Panc1 (cell line): ENCODE measurements at places on chromosomes 11 and 22. TPM values are rescaled to one million over a fixed set of nuclear protein-coding genes. Genes with fewer than 3 reads are reported as not detected.

DNA sequence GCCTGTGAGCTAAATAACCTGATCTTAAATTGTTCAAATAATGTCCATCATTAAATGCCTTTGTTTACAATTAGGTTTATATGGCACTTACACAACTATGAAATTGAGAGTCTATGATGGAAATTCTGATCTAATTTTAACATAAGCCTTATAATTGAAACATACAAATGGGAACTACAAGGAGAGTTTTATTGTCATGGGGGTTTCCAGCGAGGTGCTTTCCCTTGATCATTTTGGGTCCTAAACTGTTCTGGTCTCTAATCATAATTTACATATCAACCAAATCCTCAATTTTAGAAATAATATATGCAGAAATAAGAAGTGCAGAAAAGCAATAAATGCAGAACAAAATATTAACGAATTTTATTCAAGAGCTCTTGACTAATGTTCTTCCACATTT, 44.9 kb downstream of the RRAS2 start:
- peaks cover 29% of the 10 kb centered on the region for H3K4me1 ChIP-seq
- no peak for DNase-seq
- H3K4me3 ChIP-seq = no peak overlapping the region
- H3K27me3 ChIP-seq = no peaks in the 10 kb centered on the region

Gene NAALADL1
- 0.23 TPM for total RNA-seq

GRCh38 chr22:28759861-28760560, 12.5 kb upstream of the CCDC117 start:
- no peak overlapping the region for H3K4me3 ChIP-seq
- H3K27me3 ChIP-seq = no peaks in the 10 kb centered on the region
- H3K4me1 ChIP-seq = no peaks in the 10 kb centered on the region
- no peaks in the 10 kb centered on the region for H3K36me3 ChIP-seq
- DNase-seq = no peak
- no peak overlapping the region for H3K27ac ChIP-seq

GRCh38 chr11:119741369-119742262, 12.6 kb upstream of the NECTIN1 start:
- H3K36me3 ChIP-seq = no peaks in the 10 kb centered on the region
- DNase-seq = no peak
- no peaks in the 10 kb centered on the region for H3K4me1 ChIP-seq
- no peak overlapping the region for H3K4me3 ChIP-seq
- H3K27me3 ChIP-seq = peaks cover 6% of the 10 kb centered on the region
- no peak overlapping the region for H3K27ac ChIP-seq

GRCh38 chr22:32810555-32811133, 9.1 kb downstream of the TIMP3 start:
- no peaks in the 10 kb centered on the region for H3K4me1 ChIP-seq
- no peaks in the 10 kb centered on the region; the same call in 1 of the 2 replicates for H3K27me3 ChIP-seq
- no peak for DNase-seq
